ENCODE measurements at places on chromosomes 5 and 9.

DNA sequence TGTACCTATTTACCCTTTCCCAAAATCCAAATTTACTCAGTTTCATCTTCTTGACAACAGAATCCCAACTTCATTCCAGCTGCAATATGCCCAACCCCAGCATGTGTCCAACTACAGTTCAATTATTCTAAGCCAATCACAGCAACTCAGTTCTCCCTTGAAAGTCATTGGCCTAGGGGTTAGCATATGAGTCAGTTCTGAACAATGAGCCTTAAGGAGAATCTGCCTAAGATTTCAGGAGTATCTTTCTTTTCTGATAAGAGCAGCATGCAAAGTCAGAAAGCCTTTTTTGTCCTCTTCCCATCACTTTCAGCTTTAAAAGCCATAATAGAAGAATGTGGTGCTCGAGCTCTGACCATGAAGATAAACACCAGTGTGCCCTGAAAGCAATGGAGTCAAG lies 44.4 kb upstream of the RASGRF2 start:
- no peak for DNase-seq

DNA sequence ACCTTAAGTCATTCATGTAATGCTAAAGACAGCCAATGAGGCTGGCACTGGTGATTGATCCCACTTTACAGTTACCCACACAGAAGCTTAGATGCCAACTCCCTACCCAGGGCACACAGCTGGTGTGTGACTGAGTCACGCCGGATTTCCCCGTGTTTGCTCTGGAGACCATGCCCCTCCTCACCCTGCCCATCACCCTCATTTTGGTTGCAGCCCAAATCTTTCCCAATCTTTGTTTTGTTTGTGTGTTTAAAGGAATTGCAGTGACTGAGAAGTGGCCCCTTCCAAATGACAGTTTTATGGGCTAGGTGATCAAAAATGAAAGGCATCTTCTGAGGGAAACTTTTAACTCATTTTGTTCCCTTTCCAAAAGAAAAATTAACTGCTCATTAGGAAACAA lies 10.9 kb downstream of the FBXL7 start:
- no peak for DNase-seq

GRCh38 chr5:93305984-93306383 lies 275.0 kb downstream of the NR2F1-AS1 start:
- no peak for DNase-seq

DNA sequence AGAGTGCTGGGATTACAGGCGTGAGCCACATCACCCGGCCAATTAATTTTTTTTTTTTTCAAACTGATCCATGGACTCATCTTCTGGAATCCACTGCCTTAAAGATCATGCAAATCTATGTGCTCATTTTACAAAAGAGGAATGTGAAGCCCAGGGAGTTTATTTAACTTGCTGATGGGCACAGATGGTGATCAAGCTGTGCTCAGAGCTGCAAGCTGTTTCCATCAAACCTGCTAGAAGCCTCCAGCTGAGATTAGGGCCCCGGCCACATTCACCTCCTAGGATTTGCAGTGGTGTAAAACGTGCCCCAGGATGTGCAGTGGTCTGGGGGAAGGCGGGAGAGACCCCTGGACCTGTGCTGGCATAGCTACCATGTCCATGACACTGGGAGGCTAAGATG lies 56.1 kb upstream of the TUT7 start:
- DNase-seq = no peak

DNA sequence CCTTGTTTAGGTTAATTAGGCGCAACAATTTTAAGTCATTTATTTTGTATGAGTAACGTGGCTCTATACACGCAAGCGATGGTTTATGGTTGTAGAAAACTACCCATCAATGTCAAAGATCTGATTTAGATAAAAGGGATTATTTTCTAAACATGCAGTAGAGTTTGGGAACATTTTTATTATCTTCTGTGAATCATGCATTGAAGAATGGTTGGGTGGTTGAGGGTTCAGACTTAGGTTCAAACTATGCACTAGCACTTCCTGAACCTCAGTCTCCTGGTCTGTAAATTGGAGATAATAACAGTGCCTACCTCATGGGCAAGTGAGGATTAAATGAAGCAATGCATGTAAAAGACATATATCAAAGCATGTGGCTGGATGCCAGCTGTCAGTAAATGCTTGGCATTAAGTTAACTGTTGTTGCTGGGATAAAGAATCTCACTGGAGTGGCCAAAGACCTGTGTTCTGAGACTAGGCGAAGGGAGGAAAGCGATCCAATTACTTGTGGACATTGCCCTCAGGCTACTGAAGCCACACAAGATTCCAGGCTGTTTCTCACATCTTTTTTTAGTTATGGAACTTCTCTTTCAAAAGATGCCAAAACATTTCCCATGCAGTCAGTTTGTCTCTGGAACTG lies 1.1 kb upstream of the OTULINL start:
- DNase-seq = no peak

DNA sequence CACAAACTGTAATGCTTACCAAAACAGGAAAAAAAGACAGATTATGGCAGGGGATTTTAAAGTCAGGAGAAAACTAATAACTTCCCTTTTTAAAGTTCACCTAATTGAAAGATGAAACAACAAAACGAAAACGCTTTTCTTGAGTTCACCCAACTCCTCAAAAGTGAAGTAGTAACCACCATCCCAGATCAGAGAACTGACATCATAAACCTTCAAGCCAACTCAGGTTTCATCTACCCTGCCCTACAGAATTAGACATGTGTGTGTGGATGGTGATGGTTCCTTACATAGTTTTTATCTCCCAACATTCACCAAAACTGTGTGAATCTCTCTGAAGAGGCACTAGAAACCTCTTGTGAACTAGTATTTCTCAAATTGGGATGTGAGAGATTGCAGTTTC lies 195.2 kb upstream of the PTGER4 start:
- no peak for DNase-seq

- DNase-seq = no peak
Observed at GRCh38 chr5:67773411-67774266, 441.9 kb upstream of the PIK3R1 start.

DNA sequence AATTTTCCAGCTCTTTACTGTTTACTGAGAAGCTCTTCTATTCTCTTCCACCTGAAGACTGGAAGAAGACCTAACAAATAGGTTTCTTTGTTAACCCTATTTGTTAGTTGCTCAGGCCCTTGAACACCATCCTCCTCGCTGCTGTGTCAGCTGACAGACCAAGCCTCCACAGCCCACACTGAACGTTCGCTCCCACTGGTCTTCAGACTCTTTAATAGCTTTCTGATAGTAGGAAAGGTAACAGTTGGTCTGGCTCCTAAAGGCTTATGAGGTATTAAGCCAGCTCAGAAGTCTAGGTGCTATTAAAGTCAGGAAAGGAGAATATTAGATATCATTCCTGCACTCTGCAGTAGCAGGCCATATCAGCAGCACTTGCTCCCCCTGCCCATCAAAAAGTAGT lies 23.3 kb upstream of the F2R start:
- DNase-seq = peak; percentile 31

- DNase-seq = no peak
Observed at GRCh38 chr5:164237486-164237885, 732.1 kb downstream of the MAT2B start.
